ENCODE measurements at places on chromosomes 7 and 10.

DNA sequence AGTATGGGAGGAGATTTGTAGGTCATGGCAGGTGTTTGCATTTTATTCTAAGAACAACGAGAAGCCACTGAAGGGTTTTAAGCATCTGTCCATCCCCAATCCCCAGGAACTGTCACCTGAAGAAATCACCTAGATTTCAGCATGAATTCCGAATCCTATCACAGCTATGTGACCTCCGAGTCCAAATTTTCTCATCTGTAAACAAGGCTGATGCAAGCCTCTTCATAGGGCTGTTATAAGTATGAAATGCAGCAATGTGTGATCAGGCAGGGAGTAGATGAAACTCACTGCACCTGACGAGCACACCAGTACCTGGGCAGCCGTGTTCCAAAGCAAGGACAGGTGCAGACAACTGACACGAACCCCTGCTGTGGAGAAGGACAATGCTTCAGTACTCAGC lies 14.0 kb downstream of the HABP2 start:
- no peak for DNase-seq

DNA sequence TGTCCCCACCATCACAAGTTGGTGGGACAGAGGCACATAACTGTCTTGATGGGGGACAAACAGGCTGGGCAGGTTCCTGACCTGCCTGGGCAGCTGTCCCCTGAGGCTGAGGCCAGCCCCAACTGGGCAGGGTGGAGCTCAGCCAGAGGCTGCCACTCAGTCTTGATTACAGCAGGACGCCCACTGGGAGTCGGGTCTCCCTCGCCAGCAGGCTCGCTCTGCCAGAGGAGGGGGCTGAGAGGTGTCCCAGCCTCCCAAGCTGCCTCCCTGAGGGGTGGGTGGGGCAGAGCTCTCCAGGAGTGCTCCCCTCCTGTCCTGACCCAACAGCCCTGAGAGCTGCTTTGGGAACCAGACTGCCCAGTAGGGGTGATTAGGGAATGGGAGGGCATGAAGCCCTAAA lies 1.8 kb upstream of the CAMK2G start:
- DNase-seq = no peak

GRCh38 chr7:130366564-130366963 lies 13.7 kb upstream of the CPA1 start:
- no peak for DNase-seq

- DNase-seq = no peak
Observed at GRCh38 chr10:123868038-123869019, 23.3 kb downstream of the CPXM2 start.

GRCh38 chr7:13933536-13933935 lies 55.9 kb downstream of the ETV1 start:
- DNase-seq = no peak

DNA sequence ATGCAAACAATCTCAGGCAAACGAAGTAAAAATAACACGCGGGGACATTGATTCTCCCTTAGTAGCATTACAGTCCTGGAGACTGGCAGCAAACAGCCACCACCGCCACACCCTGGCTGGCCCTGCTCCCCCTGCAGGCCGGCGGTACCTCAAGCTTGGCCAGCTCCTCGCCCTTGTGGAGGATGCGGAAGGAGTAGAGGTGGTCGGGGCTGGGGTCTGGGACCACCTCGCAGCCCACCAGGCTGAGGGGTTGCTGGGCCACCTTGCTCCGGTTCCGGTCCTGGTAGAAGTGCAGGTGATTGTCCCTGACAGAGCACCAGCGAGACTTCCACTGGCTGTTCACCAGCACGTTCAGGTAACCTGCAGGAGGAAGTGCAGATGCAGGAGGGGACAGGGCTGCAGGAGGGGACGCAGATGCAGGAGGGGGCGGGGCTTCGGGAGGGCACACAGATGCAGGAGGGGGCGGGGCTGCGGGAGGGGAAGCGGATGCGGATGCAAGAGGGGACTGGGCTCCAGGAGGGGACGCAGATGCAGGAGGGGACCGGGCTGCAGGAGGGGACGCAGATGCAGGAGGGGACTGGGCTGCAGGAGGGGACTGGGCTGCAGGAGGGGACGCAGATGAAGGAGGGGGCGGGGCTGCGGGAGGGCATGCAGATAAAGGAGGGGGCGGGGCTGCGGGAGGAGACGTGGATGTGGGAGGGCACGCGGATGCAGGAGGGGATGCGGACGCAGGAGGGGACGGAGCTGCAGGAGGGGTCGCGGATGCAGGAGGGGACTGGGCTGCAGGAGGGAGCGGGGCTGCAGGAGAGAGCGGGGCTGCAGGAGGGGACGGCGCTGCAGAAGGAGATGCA lies 65.7 kb downstream of the VWA2 start:
- DNase-seq = peak; percentile 4

DNA sequence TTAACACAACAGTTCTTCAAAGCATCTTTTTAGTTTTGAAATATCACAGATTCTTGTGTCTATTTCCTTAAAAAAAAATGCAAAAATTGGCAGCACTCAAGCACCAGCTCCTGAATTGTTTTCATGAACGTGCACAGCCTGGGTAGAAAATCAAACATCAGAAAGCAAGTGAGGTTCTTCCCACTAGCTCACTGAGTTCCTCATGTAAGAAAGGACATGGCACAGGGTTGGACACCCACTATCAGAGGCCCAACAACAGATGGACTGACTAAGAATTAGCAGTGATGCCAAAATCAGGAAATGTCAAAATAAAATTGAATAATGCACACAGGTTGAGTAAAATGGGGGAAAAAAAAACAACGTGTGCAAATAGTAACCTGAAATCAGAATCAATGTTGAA lies 146.8 kb downstream of the PCLO start:
- no peak for DNase-seq

DNA sequence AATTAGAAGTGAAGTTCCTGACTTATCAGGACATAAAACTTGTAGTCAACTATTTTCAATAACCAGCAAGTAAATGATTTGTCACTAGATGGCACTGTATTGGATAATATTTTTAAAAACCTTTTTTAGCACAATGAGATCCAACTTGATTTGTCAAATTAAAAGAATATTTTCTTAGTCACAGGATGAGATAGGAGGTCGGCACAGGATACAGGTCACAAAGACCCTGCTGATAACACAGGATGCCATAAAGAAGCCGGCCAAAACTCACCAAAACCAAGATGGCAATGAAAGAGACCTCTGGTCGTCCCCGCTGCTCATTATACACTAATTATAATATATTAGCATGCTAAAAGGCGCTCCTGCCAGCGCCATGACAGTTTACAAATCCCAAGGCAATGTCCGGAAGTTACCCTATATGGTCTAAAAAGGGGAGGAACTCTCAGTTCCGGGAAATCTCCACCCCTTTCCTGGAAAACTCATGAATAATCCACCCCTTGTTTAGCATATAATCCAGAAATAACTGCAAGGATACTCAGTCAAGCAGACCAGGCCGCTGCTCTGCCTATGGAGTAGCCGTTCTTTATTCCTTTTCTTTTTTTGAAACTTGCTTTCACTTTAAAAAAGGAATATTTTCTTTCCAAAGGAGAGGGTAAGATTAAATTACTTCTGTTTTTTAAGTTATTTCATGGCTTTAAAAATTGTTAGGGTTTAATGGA lies 255.7 kb upstream of the MKLN1 start:
- no peak for DNase-seq

GRCh38 chr10:89591111-89591795 lies 53.8 kb downstream of the PANK1 start:
- DNase-seq = no peak

DNA sequence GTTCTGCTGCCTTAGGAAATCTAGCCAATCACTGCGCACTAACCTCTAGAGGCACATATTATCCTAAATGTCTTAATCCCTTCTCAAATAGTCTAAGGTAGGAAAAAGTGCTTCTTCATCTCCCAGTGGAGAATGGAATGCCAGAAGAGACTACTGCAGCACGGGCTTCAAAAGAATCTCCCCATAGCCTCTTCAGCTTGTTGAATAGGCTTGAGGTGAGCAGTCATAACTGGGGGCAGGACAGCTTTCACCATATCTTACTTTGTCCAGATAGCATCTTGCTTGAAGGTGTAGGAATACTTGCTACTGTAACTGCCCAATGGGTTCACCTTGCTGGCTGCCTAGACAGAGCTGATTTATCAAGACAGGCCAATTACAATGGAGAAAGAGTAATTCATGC lies 88.8 kb downstream of the MBL2 start:
- DNase-seq = no peak

DNA sequence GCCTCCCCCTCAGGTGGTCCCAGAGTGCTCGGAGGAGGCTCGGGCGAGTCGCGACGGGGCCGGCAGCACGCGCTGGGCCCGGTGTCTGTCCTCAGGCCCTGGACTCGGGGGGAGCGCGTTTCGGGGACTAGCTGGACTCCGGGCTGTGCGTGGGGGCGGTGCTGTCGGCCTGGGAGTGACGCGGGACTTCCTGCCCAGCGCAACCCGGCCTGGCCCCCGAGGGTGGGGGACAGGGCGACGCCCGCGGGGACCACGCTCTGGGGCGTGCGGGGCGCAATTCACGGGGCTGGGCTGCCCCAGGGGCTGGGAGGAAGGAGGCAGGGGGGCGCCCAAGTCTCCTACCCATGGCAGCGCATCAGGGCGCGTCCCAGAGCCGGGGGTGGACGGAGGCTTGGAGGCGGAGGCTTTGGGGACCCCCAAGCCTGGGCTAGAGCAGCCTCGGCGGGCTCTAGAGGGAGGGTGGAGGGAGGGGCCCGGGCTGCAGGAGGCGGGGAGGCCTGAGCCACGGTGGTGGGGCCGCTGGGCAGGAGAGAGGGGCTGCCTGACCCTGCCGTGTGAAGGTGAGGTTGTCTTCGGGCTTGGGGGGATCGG lies 2.3 kb upstream of the VENTX start:
- no peak for DNase-seq

DNA sequence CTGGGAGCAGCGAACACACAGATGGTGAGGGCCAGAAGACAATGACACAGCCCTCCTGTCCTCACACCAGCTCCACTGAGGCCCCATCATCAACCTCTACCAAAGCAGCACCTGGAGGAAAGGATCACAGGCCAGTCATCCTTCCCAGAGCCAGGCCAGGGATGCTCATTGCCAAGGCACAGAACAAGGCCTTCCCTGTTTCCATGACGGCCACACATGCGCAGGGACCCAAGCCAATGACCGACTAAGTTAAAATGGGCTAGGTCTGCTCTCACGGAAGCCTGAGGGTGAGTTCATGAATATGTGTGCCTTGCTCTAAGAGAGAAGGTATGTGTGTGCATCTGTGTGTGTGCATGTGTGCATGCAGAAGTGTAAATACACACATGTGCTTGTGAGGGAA lies 39.6 kb downstream of the COBL start:
- DNase-seq = no peak

DNA sequence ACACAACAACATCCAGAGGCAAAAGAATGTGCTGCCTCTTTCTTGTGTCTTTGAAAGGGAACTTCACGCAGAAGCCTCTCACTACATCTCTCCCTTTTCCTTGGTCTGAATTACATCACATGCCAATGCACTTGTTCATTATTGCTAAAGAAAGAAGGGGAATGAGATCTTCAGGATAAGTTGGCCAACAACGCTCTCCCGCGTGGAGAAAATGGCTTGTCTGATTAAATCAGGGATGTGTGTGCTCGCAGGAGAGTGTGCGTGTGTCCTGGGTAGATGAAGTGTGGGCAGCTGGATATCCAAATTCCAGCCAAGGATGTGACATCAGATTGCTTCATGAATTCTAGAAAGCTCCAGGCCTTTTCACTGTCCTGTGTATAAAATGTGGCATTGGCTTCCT lies 541.6 kb upstream of the FZD8 start:
- DNase-seq = no peak

DNA sequence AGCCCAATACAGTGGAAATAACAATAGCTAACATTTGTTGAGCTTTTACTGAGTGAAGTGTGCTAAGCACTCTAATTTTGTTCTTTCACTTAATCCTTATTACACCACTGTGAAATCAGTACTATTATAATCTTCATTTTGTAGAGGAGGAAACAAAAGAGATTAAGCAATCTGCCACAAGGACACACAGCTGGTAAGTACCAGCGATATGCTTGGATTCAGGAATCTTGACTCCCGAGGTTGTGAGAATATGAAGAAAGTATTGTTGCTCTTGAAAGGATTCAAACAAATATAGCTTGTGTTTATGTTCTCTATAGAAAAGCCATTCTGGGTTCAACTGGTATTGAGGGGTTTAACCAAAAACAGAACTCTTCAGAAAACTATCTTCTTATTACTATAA lies 93.7 kb upstream of the HECTD2 start:
- DNase-seq = no peak

DNA sequence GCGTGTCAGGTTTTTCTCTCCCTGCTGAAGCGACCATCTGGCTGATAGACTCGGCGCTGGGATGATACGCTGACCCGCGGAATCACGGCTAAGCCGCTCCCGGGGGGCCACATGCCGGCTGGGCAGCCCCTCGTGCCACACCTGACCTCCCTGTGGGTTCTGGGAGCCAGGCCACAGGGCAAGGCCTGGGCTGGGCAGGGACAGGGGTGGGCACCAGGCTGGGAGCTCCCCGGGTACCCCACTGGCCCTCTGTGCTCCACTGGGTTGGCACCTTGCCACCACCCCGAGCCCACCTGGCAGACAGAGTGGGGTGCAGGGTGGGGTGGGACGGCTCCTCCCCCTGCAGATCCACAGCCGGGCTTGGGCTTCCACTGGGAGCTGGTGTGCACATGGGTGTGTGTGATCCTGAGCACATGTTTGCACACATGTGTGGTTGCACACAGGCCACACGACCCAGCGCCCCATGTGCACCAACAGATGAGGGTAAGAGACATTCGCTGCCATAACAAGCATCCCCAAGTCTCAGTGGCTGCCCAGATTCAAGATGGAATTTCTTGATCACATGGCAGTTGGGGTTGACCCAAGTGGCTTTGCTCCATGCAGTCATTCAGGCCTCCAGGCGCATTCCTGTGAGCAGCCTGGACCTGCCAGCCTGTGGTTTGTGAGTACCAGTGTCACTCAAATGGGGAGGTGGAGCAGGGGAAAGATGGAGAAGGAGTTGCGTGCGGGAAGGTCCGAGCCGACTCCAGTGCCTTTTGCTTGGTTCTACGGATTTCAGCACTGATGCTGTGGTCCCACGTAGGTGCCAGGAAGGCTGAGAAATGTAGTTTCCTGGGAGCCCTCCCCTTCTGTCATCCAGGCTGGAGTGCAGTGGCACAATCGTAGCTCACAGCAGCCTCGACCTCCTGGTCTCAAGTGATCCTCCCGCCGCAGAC lies 79.7 kb downstream of the UNCX start:
- no peak for DNase-seq

- no peak for DNase-seq
Observed at GRCh38 chr7:98930921-98931320, 52.6 kb downstream of the TRRAP start.

DNA sequence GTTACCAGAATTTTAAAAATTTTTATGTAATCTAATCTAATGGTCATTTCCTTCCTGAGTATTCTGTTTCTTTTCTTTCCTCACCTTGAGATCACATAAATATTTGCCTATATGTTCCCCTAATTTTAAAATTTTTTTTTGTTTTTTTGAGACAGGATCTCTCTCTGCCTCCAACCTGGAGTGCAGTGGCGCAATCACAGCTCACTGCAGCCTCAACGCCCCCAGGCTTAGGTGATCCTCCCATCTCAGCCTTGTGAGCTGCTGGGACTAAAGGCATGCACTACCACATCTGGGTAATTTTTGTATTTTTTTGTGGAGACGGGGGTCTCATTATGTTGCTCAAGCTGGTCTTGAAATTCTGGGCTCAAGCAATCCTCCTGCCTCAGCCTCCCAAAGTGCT lies 4.1 kb upstream of the PROSER2 start:
- no peak for DNase-seq

- no peak for DNase-seq
Observed at GRCh38 chr10:21954132-21954531, 49.4 kb downstream of the DNAJC1 start.

Data from stimulated activated CD8-positive, alpha-beta memory T cell treated with anti-CD3 and anti-CD28 coated beads, Interleukin-4, amount 100 ng/mL, for 1 hour (primary cell).